ENCODE measurements at places on chromosomes 13 and 19.

GRCh38 chr13:83190020-83190419 is 692.3 kb downstream of the SLITRK1 start:
- no peak for DNase-seq

DNA sequence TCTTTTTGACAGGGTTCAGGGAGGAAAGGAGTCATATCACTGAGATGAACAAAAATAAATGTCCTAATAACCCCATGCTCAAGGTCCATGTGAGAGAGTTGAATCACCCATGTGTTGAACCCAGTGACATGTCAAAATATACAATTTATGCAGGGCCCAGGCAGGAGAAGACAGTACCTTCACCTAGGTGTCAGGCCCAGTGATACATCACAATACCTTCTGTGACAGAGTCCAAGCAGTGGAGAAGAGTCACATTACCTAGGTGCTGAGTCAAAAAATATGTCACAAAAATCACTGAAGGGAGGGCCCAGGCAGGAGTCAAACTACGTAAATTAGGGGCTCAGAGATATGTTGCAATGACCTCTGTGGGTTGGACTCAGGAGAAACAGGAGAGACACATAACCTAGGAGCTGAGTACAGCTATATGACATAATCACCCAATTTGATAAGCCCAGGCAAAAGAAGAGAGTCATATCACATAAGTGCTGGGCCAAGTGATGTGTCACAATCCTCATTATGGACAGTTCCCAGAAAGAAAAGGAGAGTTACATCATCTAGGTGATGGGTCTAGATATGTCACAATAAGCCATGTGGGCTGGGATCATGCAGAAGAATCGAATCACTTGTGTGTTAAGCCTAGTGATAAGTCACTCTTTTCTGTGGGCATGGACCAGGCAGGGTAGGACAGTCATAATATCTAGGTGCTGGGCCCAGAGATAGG is 13.8 kb upstream of the ZNF724 start:
- no peak for DNase-seq

GRCh38 chr13:29693275-29693945 is 97.9 kb upstream of the SLC7A1 start:
- DNase-seq, result no peak

GRCh38 chr19:31570718-31571117 is 221.5 kb upstream of the TSHZ3 start:
- no peak for DNase-seq

GRCh38 chr19:12596927-12597548 is 13.6 kb downstream of the ZNF490 start:
- no peak for DNase-seq

- peak; percentile 35 for DNase-seq
These were observed 104.7 kb upstream of the KL start for GRCh38 chr13:32911506-32911905.

GRCh38 chr19:46191972-46192371 is 37.6 kb upstream of the IGFL1 start:
- no peak for DNase-seq

DNA sequence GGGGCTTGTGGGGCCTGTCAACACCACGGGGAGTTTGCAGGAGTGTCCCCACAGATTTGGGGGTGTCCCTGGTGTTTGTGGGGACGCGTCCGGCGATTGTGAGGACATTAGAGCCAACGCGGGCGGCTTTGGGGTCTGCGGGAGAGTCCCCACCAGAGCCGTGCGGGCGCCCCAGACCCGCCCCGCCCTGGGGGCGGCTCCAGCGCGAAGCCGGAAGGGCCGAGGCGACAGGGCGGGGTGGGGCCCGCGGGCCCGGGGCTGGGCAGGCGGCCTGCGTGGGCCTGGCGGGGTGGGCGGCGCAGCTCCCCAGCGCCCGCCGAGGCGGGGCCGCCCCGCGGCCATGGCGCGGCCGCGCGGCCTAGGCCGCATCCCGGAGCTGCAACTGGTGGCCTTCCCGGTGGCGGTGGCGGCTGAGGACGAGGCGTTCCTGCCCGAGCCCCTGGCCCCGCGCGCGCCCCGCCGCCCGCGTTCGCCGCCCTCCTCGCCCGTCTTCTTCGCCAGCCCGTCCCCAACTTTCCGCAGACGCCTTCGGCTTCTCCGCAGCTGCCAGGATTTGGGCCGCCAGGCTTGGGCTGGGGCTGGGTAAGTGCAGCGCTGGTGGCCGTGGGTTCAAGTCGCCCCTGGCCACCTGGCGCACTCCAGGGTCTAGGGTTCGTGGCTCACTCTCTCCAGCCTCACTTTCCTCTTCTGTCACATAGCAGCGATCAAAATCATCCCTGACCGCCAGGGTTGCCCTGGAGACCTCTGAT is 10.3 kb downstream of the PDE4A start:
- no peak for DNase-seq

DNA sequence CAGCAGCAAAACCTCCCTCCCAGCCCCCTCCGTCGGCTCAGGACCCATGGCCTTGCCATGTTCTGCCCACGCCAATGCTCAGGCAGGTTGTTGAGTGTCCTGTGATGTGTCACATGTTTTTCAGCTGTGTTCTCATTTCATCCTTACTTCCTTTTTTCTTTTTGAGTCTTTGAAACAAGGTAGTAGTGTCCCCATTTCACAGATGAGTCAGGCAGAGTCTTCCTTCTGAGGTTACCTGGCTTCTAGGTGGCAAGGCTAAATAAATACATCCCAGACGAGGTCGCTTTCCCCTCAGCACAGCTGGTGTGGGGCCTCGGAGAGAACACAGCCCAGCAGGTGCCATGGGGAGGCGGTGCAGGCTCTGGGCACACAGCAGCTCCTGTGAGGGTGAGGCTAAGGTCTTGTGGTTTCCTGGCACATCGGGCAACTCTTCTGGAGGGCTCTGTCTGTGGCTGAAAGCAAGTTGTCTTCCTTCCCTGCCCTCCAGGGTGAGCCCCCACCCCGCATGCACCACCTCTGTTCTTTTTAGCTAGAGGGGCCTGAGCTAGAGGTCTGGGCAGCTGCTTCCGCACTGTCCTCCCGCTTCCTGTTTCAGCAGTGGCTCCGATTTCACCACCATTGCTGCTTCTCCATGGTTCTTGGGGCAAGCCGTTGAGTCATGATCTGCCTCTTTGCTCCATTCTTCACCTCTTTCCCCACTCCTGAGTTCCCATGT is 15.1 kb downstream of the PRAM1 start:
- DNase-seq, result no peak

DNA sequence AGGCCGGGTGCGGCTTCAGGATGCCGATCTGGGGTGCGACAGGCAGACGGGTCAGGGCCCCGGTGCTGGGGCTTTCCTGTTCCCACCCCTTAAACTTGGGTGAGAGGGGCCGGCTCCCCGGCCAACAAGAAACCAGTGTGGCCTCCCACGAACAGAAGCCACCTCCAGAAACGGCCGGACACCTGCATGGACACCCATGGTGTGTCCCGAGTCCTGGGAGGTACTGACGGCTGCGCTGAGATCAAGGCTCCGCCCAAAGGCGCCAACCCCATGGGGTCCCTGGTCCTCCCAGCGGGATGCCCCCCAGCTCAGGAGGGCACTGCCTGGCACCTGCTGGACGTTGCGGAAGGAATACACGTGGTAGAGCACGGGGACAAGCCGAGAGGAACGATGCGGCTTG is 11.5 kb downstream of the POLRMT start:
- no peak for DNase-seq

DNA sequence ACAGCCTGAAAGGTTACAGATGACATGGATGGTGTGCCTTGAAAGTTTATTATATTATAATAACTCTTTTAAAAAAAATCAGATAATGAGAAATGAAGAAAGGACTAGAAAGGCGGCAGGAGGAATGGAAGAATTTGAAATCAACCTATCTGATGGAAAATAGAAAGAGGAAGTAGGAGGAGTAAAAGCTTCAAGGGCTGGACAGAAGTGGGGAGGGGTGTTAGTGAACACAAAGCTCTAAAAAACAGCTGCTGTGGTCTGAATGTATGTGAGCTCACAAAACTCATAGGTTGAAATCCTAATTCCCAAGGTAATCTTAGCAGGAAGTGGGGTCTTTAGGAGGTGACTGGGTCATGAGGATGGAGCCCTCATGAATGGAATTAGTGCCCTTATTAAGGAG is 19.5 kb downstream of the CCDC70 start:
- DNase-seq, result no peak

GRCh38 chr13:112160558-112160957 is 93.6 kb downstream of the SOX1 start:
- DNase-seq, result no peak

DNA sequence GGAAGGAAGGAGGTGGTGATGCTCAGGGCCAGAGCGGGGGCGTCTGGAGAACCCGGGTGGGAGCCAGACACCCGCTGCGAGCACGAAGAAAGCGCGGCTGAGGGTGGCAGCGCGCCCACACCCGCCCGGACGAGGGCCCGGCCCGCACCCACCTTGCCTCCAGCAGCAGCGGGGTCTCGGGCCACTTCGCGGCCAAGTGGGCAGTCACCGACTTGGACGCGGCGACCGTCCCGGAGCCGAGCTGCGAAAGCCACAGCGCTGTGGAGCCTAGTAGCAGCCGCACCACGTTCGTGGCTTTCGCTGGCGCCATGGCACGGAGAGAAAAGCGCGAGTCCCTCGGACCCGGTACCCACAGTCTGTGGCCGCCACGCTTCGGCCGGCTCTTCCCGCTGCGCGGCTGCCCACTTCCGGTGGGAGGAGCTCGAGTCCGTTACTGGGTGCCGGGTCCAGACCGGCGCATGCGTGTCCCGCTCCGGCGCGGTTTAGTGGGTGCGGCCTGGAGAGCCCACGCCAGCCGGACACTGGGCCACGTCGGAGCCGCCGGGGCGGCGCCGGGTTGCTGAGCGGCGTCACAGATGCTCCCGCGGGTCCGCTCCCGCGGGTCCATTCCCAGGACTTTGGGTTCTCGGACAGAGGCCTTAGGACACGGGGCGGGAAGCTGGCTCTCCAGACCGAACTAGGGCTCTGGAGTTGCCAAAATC is at the start of gene UGGT2:
Gene UGGT2 (minus strand): TSS at position 399 of the 701 bp plus-strand sequence. CDS start 89 bp downstream, at position 310.
- DNase-seq, result peak; percentile 91

DNA sequence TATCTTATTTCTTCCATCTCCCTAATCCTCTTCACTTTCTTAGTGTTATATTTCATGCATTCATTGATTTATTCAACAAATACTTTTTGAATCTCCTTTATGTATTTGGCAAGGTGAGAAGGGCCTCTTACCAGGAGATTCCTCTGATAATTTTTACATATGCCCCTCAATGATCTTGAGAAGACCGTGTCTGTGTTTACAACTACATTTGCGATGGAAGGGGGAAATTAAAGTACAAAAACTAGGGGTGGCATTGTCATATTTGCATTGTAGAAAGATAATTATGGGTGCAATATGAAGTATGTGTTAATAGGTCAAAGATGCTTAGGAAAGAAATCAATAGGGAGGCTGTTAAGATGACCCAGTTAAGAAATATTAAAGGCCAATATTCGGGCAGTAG is 1108.4 kb upstream of the MIR17HG start:
- no peak for DNase-seq

GRCh38 chr19:53961523-53962356 is 997 bp upstream of the CACNG8 start:
- DNase-seq, result no peak

DNA sequence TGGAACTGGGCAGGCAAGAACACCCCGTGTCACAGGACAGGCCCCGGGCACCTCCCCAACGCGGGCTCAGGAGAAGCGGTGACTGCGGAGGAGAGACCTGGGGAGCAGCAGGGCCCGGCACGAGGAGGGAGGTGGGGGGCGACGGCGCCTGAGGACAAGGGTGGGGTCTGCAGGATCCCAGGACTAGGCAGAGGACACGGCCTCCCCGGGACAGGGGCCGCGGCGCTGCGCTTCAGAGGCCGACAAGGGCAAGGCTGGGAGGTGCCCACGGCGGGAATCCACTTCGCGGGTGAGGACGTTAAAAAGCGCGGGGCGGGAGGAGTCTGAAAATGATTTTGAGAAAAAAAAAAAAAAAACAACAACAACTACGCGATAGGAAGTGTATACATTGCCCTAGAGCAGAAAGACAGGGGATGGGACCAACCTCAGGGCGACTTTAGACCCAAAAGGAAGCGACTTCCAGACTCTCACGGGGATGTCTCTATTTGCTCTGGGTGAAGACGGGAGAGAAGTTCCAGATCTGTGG is 44.9 kb downstream of the ZNF611 start:
- DNase-seq, result no peak

- DNase-seq, result no peak
These were observed 143.2 kb upstream of the ZNF507 start for GRCh38 chr19:32202244-32202643.

- DNase-seq, result peak; percentile 95
These were observed 708 bp upstream of the ERCC1 start for GRCh38 chr19:45424191-45425058.

DNA sequence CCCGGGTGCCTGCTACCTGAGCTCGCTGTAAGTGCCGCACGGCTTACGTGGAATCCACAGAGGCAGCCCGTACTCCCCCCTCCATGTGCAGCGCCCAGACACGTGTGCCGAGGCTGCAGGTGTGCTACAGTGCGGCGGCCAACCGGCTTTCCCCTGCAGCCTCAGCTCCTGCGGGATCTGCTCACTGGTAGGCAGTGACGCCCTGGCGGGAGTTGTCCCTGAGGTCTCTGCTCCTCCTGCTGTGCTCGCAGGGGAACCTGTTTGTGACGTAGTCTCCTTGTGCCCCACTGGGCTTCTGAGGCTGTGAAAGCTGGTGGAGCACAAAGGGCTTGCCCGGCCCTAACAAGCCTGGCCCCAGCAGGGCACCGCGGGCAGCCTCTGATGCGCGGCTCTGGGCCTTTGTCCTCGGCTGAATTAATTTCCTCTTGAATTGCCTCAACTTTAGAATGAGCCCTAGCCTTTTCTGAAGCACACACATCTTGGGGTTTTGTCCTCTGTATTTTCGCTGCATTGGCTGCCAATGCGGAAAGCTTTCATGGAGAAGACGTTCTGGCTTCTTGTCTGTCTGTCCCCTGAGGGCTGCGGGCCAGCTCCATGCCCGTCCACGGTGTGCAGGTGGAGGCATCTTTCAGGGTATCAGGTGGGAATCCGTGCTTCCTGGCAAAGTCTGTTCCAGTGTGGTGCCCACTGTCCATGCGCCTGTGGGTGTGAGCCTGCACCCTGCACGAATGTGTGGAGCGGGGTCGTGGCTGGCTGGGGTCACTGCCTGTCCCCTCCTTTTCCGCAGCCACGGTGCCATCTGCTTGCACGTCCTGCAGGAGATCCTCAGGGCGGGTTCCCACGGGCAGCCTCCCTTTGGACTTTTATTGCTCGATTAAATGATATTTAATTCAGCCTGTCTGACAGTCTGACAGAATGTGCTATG is 77.3 kb upstream of the MCF2L start:
- DNase-seq, result no peak

GRCh38 chr13:84237143-84237542 is 354.9 kb upstream of the SLITRK1 start:
- DNase-seq, result no peak

GRCh38 chr19:3403489-3404323 is 37.3 kb downstream of the NFIC start:
- DNase-seq, result no peak

- no peak for DNase-seq
These were observed 4.9 kb upstream of the ZFP36 start for GRCh38 chr19:39401549-39402345.

Measured in A549 (cell line).